ENCODE measurements at places on chromosomes 6 and 20.

GRCh38 chr6:14540276-14540675, 422.7 kb downstream of the CD83 start:
- no peak for DNase-seq

DNA sequence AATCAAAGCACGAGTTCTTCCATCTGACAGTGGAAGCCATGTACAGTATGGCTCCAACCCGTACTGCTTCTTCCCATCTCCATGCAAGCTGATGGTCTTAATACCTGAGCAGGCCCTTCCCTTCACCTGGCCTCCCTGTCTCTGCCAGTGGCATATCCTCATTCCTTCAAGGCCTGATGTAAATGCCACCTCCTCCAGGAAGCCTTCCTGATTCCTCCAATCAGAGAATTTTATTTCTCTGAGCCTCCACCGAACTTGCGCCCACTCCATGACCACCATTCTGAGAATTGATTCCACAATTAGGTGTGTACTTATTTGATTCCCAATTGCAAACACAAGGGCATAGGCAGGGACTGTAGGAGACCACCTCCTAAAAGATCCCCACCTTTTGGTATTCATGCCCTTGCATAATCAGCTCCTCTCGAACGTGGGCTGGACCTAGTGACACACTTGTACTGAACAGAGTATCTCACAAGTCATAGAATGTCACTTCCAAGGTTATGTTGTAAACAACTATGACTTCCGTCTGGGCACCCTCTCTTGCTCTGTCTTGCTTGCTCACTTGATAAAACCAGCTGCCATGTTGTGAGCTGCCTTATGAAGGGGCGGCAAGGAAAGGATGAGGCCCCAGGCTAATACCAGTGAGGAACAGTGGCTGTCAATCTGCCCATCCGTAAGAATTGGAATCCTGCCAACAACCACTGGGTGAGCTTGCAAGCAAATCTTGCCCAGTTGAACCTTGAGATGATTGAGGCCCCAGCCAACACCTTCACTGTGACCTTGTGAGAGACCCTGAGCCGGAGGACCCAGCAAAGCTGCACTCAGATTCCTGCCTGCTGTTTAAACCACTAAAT, 38.8 kb downstream of the CPNE5 start:
- DNase-seq, result no peak

DNA sequence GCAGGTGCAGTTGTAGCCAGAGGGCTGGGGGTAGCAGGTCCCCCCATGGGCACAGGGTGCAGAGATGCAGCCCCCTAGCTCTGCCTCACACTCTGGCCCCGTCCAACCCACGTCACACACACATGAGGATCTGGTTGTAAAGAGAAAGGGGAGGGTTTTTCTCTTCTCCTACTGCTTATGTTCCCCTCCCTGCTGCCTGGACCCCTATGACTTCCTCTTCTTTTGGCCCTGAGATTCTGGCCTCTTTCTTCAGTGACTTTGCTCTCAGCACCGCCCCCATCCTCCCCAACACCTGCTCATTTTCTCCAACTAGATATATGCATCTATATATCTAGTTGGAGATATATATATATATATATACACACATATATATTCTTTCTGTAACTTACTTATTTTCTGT, 9.7 kb downstream of the NOTCH4 start:
- DNase-seq, result no peak

DNA sequence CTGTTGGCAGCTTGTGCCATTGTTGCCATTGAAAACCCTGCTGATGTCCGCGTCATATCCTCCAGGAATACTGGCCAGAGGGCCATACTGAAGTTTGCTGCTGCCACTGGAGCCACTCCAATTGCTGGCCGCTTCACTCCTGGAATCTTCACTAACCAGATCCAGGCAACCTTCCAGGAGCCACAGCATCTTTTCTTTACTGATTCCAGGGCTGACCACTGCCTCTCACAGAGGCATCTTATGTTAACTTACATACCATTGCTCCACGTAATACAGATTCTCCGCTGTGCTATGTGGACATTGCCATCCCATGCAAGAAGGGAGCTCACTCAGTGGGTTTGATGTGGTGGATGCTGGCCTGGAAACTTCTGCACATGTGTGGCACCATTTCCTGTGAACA, 221.8 kb upstream of the FAM83B start:
- no peak for DNase-seq

DNA sequence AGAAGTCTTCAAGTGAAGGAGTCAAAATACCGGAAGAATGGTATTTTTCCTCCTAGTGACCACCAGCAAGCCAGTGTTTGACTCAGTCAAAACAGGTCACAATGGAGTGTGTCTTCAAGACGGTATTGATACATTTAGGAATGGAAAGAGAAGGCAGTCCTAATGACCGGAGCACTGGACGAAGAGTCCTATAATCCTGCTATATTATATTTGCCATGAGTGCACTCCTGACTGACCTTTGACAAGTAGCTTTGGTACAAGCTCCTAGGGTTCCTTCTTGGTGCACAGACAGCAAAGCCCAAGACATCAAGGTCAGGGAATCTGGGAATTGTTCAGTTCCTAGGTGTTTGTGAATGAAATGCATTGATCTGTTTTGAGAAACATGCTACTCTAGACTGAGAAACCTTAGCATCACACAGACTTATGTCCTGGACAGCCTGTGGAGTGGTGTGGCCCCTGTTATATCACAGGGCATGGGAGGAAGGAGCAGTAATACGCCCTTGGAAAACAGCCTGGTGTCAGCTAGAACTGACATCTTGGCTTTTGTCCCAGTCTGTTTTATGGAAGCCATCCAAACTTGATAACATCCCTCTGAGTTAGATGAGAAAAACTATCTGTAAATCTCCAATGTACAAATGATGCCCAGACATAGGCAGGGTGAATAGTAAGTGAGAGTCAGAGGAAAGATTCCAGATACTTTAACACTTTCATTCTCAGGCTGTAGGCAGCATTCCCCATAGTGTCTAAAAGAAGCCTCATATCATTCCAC, 18.5 kb downstream of the NOX3 start:
- DNase-seq, result no peak

DNA sequence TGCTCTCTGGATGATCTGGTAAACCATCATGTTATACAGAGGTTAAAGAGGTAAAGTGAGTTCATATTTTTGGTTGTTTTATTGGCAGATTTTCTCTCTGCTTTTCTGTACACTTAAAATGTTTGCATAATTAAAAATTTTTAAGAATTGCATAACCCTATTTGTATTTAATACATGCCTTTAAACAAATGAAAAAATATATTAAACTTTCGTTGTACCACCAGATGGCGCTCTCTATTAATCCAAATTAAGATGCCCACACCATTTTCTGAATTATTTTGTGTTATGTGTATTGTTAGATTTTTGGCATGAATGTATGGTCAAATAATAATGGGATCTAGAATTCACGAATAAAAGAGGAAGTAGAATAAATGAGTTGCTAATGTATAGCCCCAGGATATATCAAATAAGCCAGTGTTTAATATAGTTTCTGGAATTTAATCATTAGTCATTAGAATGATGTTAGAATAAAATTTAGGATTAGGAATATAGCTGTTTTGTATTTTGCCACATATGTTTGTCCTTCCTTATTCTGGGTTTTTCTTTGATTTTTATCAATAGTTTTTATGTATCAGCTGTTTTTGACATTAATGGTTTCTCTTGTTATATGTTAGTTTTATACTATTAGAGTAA, 38.9 kb downstream of the SMAP1 start:
- DNase-seq, result peak; percentile 40

GRCh38 chr6:32105433-32105832, 3.7 kb downstream of the TNXB start:
- DNase-seq, result no peak

GRCh38 chr6:155693573-155694418, 238.2 kb upstream of the NOX3 start:
- peak; percentile 88 for DNase-seq

- peak; percentile 47 for DNase-seq
Observed at GRCh38 chr6:112061605-112062004, 7.7 kb downstream of the CCN6 start.

- no peak for DNase-seq
Observed at GRCh38 chr6:134079406-134079921, 27.0 kb upstream of the SLC2A12 start.

- no peak for DNase-seq
Observed at GRCh38 chr6:133467982-133468380, 226.8 kb downstream of the EYA4 start.

DNA sequence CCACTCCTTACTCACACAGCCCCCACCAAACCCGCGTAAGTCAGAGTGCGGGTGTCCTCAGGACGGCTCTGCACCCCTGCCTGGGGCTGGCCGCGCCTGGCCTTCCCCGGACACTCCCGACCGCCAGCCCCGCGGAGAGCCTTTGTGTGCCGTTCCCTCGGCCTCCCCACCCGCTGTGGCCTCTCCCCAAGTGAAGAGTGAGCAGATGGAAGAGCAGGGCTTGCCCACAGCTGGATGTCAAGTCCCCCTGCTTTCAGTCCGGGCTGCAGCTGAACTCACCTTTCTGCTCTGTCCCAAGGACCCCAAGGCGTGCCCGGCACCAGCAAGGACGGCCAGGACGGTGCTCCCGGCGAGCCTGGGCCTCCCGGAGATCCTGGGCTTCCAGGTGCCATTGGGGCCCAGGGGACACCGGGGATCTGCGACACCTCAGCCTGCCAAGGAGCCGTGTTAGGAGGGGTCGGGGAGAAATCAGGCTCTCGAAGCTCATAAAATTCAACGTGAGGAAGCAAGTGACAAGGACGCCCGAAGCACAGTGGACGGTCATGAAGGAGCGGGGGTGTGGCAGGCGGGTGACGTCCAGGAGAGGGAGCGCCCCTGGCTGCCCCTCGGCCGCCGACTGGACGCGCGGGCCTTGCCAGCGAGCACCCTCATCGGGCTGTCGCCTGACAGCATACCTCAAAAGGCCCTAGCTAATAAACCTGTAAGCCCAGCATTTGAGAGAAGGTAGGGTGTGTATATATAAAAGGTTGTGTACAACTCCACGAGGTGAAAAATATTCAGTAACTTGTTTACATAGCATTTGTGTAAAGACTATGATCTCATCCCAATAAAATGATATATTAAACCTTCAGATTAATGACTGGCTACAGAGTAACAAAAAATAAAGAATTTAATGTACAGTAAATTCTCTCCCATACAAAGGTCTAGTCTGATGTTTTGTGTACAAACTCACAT, 21.1 kb downstream of the TCFL5 start:
- DNase-seq, result no peak

DNA sequence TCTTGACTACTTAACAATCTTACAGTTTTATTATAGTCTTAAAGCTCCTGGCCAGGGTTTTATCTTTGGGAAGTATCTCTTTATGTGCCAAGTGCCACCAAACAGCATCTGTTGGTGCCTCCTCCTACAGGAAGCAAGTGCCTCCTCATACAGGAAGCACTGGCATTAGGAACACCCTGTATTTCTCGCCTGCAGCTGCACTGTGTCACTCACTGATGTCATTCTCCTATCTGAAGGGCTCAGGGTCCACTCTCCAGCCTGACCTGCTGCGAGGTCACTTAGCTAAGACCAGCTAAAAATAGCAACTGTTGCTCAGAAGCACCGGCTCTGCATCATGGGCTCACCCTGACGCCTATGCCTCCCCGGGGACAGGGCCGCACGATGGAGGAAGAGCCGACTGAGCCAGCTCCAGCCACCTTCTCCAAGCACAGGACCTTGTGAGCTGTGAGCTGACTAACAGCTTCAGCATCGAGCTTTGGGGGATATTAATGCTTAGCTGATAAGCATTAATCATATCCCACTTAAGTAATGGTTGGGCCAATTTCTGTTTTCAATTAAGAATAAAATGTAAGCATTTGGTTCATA, 66.3 kb upstream of the CD93 start:
- no peak for DNase-seq

GRCh38 chr20:8394308-8394945, 262.4 kb downstream of the PLCB1 start:
- DNase-seq, result no peak

DNA sequence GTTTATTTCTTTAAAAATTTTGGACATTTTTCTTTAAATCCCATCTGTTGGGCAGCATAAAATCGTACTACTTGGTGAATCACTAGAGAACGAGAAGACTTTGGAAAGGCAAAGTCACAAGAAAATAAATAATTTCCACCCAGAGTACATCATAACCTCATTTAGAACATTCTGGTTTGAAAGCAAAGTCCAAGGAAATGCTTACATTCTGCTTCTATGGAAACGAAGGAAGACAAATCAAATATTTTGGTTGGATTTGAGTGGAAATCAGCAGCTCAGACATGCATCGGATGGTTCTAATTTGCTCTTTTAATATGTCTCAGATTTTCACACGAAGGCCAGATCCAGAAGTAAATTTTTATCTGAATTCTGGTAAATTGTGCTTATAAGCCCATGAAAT, 60.7 kb upstream of the LTV1 start:
- no peak for DNase-seq

- DNase-seq, result no peak
Observed at GRCh38 chr20:24737212-24737850, 211.7 kb upstream of the CST7 start.

DNA sequence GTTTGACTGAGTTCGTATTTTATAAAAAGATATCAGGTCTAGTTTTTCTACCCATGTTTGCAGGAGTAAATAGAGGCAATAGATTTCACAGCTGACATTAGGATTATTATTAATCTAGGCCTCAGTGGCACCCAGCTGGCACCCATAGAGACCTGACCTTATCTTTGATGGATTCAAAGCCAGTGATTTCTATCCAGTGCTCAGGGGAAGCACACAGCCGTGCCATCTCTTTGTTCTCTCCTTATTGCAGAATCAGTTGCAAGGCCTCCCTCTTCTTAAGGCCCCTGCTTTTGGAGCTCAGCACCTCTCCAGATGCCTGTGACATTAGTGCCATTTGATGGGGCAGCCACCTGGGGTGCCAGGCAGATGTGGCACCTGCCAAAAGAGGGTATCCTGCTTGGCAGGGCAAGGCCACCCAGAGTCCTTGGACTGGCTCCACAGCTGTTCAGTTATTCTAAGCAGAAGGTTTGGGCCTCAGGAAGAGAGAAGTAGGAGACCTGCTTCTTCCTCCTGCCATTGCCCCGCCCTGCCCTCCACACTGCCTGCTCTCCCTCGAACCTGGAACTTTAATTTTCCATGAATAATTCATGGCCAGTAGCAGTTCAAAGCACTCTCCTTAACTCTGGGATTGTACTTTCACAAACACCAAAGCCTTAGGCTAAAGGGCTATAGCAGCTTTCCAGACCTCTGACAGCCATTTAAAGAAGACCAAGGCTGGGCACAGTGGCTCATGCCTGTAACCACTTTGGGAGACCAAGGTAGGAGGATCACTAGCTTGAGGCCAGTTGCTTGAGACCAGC, 206.3 kb downstream of the ZDHHC14 start:
- DNase-seq, result no peak

GRCh38 chr6:37456816-37457560, 24.0 kb downstream of the CMTR1 start:
- DNase-seq, result no peak

GRCh38 chr6:16180696-16181438, 52.0 kb downstream of the MYLIP start:
- no peak for DNase-seq

DNA sequence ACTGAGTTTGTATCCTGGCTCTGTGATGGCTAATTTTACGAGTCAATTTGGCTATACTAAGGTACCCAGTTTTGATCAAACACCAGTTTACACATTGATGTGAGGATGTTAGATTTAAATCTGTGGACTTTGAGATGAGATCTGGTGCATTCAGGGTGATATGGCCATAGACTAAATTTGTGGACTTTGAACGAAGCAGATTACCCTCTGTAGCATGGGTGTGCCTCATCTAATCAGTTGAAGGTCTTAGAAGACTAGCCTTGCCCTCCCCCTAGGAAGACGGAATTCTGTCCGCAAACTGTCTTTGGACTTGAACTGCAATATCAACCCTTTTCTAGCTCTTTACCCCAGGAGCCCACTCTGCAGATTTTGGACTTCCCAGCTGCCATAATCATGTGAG, 547.8 kb upstream of the CITED2 start:
- no peak for DNase-seq

GRCh38 chr20:3100480-3100879, 16.0 kb upstream of the AVP start:
- DNase-seq, result no peak

Data from kidney glomerular epithelial cell (primary cell).